ENCODE measurements at places on chromosomes 2 and 18.

DNA sequence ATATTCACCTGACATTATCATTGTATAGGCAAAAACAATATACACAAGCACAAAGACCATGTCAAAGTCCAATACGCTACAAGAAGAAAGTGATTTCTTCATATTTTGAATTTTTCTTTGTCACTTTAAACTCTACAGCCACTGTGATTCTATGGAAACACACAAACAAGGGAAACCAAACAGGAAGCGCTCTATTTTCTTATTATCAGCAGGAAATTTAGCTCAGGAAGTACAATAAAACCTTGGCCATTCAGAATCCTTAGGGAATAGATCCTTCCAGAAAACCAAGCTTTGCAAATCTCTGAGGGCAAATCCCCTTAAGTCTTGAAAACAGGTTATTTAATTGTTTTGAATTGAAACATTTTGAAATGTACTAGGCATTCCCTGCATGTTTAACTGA, 336.2 kb downstream of the EPHA4 start:
- no peak for DNase-seq

GRCh38 chr2:222652491-222653255, 3.2 kb downstream of the FARSB start:
- DNase-seq = no peak

DNA sequence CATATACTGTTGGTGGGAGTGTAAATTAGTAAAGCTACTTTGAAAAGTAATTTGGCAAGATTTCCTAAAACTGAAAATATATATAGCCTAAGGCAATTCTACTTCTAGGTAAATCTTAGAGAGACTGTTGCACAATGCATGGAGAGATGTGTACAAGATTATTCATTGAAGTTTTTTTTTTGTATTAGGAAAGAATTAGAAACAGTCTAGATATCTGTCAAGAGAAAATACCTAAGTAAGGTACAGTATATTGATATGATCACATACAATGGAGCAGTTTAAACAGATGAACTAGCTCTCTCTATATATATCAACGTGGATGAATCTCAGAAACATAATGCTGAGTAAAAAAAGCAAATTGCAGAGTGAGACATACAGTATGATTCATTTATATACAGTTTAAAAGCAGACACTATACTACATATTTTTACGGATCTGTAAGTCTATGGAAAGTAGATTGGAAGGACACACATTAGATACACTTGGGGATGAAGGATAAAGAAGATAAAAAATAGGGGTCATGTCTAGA, 59.3 kb upstream of the ACVR1 start:
- DNase-seq = no peak

GRCh38 chr2:215554689-215555498, 119.0 kb upstream of the FN1 start:
- DNase-seq = peak; percentile 17

GRCh38 chr18:45044787-45045186, 364.1 kb downstream of the SETBP1 start:
- DNase-seq = no peak

GRCh38 chr2:85861180-85861579, 27.6 kb downstream of the ST3GAL5 start:
- no peak for DNase-seq

DNA sequence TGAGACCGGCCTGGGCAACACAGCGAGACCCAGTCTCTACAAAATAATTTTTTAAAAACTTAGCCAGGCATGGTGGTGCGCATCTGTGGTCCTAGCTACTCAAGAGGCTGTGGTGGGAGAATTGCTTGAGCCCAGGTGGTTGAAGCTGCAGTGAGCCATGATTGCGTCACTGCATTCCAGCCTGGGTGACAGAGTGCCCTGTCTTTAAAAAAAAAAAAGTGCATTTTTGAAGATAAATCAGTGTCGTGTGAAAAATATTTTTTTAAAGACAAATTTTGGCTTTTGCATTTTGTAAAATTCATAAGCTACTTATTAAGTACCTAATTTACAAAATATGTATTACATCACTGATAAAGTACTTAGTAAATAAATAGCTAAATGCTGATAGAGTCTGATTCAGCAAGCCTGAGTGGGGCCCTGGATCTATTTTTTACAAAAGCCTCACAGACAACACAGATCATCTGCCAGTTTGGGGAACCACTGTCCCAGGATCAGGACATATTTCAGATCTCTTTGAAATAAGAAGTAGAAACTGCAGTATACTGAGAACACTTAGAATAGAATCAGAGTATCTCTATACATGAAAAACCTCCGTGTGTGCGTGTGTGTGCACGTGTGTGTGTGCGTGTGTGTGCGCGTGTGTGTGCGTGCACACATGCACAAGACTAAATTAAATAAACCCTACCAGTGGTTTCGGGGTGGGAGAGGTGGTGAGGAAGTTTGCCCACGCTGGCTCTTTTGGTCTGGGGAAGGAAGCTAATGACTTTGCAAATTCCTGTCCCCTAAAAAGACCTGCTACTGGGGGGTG, 61.6 kb downstream of the AAK1 start:
- DNase-seq = peak; percentile 68

GRCh38 chr18:33923980-33924379, 300.7 kb downstream of the NOL4 start:
- no peak for DNase-seq

DNA sequence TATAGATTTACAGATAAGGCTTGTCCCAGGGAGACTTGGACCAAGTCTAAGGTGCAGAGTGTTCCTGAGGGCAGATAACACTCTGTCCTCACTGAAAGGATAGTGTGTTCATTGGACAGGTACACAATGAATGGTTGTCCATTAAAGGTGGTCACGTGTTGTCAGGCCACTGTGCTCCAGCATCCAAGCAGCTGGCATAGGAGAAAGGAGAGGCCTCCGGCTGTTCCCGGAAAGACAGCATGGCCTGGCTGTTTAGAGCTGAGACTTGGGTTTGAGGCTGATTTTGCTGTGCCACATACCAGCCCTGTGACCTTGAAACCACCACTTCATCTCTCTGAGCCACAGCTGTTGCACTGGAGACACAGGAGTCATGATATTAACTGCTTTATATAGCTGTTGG, 19.6 kb upstream of the SULT1C3 start:
- no peak for DNase-seq

- DNase-seq = peak; percentile 47
Measured at GRCh38 chr2:17759805-17760204, 5.9 kb downstream of the GEN1 start.

- no peak for DNase-seq
Measured at GRCh38 chr18:60322591-60322990, 50.0 kb downstream of the MC4R start.

DNA sequence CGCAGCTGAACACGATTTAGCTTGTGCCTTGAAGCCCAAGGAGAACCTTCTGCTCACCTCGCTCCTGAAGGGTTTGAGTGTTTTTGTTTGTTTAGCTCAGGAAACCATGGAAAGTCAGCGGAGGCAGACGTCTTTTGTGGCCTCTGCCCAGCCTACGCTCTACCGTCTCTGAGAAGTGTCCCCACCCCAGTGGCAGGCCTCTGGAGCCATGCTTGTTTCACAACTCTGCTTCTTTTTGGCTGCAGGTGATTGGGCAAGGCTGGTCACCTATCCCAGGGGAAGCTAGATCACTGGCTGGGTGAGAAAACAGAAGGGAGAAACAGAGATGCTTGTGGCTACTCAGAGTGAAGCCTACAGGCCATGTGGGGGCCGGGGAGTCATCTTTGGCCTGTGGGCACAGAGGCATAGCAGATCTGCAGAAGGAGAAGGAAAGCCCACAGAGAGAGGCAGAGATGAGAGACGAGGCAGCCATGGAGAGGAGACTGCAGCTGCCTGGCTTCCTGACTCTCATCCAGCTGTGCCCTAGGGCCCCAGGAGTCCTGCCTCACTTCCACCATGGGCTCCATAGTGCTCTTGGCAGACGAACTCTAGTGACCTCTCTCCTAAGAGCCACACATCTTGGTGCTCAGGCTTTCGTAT, 50.1 kb downstream of the CIB4 start:
- DNase-seq = no peak

- no peak for DNase-seq
Measured at GRCh38 chr2:127347734-127348392, 39.9 kb downstream of the MAP3K2 start.

DNA sequence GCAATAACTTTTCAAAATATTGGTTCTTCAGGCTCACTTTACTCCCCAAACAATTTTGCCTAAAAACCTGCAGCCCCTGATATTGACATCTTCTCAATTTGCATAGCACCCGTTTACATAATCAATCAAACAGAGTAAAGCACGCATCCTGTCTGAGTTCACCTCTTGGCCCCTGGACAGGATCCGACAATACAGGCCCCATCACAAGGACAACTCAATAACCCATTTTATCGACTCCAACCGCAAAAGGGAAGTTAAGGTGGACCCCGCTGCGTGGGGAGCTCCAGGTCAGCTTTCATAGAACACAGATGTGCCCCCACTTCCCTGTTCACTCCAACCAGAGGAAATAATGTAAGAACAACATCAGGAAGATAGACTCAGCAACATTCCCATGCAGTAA, 44.7 kb downstream of the TTC32 start:
- no peak for DNase-seq

- no peak for DNase-seq
Measured at GRCh38 chr2:135926605-135927004, 50.4 kb upstream of the MCM6 start.

DNA sequence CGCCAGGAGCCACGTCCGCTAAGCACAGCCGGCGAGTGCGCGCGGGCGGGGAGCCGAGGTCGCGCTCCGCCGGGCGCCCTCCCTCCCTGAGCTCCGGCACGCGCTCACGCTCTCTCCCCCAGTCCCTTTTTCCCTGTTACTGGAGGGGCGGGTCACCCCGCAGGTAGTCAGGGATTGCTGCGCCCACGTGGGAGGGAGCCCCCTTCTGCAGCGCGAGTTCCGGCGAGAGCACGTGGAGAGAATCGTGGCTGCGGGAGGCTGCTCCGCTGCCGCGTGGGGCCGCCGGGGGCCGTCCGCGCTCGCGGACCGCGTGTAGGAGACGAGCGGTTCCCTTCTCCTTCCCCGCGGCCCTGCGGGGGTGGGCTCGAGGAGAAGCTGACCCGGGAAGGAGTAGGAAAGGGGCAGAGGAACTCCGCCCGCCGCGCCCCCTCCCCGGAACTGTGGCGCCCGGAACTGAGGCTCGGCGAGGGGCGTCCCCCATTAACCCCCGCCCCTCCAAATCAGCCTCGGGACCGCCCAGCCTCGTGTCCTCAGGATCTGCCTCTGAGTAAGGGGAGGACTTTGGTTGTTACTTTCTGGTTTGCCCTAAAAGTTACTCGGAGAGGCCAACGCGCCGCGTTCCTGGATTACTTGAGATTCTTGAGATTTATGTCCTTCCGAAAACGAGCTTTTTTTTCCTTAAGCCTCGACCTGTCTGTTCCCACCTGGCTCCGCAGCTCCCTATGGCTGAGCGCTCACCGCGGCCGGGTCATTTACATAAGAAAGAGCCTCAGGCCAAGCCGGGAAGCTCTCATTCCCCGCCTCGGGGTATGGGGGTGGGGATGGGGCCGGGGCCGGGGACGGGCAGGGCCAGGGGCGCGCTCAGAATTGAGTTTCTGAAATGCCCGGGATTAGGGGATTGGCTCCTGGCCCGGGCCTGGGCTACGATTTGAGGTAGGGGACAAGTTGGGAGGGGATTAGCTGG, 1.1 kb downstream of the HK2 start:
- no peak for DNase-seq

GRCh38 chr2:158102446-158102845, 770 bp downstream of the UPP2 start:
- no peak for DNase-seq

DNA sequence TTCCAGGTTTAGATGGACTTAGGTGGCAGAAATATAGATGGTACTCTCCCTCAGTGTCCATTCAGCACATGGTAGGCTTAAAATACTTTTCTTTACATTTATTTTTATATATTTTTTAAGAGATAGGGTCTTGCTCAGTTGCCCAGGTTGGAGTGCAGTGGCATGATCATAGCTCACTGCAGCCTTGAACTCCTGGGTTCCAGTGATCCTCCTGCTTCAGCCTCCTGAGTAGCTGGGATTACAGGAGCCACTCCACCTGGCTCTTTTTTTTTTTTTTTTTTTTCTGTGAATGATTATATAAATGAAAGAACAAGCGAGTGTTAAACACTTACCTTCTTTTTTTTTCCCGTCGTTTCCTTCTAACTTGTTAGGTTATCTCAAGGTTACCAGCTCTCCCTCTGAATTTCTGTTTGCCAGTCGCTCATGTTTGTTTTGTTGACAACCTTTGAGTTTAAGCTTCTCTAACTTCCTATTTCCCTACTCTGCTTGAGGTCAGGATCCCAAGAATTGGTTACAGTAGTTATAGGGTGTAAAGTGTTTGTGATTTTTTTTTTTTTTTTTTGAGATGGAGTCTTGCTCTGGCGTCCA, 18.9 kb downstream of the IMPA2 start:
- no peak for DNase-seq

GRCh38 chr18:49067071-49067470, 116.3 kb upstream of the SMAD7 start:
- no peak for DNase-seq

- DNase-seq = no peak
Measured at GRCh38 chr2:197310987-197311420, 424 bp upstream of the ANKRD44 start.

GRCh38 chr2:62435720-62436119, 70.3 kb downstream of the TMEM17 start:
- DNase-seq = no peak

DNA sequence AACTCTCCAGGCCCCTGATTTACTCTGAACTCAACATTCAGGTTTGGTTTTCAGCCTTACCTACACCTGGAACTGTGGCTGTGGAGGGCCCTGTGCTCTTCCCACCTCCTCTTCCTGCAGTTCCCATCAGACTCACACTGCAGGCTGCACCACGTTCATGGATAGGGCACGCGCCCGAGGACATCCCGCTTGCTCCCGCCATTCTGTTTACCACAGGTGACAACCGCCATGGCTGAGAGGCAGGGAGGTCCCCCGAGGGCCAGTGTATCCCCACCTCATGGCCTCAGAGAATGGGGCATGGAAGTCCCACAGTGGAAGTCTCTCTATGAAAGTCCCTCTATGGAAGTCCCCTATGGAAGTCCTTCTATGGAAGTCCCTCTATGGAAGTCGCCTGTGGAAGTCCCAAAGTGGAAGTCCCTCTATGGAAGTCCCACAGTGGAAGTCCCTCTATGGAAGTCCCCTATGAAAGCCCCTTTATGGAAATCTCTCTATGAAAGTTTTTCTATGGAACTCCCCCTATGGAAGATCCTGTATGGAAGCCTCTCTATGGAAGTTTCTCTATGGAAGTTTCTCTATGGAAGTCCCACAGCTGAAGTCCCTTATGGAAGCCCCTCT, 358.4 kb upstream of the SALL3 start:
- no peak for DNase-seq

DNA sequence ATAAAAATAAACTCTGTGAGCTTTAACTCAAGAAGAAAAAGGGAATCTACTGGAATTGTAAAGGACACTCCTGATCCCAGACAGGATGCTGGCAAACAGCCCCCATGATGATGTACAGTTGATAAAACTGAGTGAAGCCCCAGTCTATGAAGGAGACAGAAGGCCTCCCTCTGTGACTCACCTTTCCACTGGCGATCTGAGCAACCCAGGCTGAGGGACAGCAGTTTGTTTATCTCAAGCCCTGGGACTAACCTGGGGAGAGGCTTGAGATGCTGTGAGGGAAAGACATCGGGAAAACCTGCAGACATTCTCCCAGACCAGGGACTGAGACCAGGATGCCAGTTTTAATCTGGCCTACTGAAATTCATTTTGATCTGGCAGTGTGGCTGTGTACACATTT, 104.5 kb upstream of the CDH2 start:
- peak; percentile 11 for DNase-seq
